Activated T-helper 2 cell treated with anti-CD3 and anti-CD28 coated beads, Interferon-gamma antibody, Interleukin-2, Interleukin-4, amounts not matched to agents 10 μg/mL and 5 μg/mL and 100 μg/mL, durations not matched to agents 14 hours and 24 hours and 36 hours (primary cell): ENCODE measurements at places on chromosomes 6 and 20.

DNA sequence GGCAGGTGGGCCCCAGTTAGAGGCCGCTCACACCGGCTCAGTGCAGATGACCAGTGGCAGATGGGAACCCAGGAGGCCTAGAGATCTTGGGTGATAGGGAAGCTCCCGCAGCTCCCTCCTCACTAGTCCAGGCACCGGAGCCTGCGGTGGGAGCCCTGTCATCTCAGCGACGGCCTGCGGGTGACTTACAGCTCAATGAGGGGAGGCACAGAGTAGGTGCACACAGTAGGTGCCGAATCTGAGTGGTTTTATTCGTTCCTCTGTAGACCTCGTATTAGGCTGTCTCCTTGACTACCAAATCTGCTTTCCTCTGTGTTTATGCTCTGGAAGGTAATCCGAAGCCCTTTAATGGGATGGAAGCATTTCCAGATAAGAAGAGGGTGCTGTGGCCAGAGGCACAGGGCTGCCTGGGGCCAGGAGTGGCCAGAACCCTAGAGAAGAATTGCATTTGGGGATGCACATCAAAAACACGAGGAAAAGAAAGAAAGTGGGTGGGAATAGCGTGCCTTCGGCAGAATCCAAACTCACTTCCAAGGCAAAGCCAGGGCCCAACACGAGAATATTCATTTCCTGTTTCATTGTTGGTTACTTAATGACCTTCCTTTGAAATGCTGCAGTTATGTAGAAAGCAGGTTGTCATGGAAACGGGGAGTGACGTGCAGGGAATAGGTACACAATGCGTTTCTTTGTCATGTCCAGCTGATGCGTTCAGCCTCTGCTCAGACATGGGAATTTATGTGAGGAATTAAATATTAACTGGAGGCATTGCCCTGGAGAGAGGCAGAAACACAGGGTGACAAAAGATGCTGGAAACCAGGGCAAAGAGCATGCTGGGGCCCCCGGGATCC is 24.7 kb downstream of the MYT1 start:
- DNase-seq = no peak

DNA sequence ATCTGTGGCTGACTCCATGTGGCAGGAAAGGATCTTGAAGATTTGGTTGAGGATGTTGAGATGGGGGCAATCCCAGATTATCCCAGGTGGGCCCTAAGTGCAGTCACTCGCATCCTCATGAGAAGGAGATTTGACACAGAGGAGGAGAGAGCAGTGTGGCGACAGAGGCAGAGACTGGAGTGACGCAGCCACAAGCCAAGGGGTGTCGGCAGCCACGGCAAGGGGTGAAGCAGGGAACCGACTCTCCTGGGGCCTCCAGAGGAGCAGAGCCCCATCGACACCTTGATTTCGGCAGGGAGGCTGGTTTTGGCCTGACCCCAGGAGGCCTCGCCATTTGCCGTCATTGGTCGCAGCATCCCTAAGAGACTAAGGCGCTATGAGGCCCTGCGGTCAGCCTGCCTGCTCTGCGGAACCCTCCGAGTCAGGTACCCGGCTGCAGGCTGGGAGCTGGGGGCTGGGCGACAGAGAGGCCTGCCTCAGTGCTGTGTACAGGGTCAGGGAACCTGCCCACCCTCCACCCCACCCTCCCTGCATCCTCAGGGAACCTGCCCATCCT is 12.5 kb downstream of the EEF1A2 start:
- no peak for DNase-seq

GRCh38 chr6:18148304-18149025 is 6.4 kb downstream of the TPMT start:
- DNase-seq = no peak

GRCh38 chr6:133683308-133683580 is 205.7 kb upstream of the TCF21 start:
- no peak for DNase-seq

- no peak for DNase-seq
Measured at GRCh38 chr20:37446286-37447032, 74.6 kb upstream of the NNAT start.

GRCh38 chr6:113744861-113745260 is 112.3 kb upstream of the MARCKS start:
- no peak for DNase-seq

- DNase-seq = no peak
Measured at GRCh38 chr20:46558511-46558959, 8.1 kb upstream of the OCSTAMP start.

GRCh38 chr20:59624401-59624800 is 20.1 kb downstream of the PHACTR3 start:
- DNase-seq = no peak

- no peak for DNase-seq
Measured at GRCh38 chr6:92887871-92888270, 531.5 kb downstream of the EPHA7 start.

GRCh38 chr6:15434263-15434662 is 188.4 kb downstream of the JARID2 start:
- DNase-seq = no peak

DNA sequence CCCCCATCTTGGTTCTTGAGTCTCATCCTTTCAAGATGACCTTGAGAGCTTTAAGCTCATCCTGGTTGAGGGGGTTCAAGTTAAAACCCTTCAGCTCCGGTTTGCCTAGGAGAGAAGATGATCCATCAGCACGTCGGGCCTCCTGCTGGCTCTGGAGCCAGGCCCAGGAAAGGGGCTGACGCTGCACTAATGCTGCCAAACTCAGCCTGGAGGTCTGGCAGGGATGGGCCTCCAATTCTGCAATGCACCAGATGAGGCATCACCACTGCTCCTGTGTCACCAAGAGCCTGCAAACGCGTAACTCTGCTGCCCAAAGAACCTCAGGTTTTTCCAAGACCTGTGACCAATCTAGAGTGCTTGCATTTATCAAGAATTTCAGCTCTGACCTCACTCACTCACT is 6.1 kb downstream of the PDRG1 start:
- no peak for DNase-seq

GRCh38 chr20:25229486-25230165 is 18.3 kb upstream of the PYGB start:
- no peak for DNase-seq

GRCh38 chr20:1330075-1330830 is 1.3 kb upstream of the SDCBP2 start:
- DNase-seq = peak; percentile 44

GRCh38 chr6:22062807-22063408 is 233.9 kb downstream of the PRL start:
- peak; percentile 68 for DNase-seq

GRCh38 chr6:117615750-117616390 is 13.6 kb upstream of the GOPC start:
- no peak for DNase-seq

DNA sequence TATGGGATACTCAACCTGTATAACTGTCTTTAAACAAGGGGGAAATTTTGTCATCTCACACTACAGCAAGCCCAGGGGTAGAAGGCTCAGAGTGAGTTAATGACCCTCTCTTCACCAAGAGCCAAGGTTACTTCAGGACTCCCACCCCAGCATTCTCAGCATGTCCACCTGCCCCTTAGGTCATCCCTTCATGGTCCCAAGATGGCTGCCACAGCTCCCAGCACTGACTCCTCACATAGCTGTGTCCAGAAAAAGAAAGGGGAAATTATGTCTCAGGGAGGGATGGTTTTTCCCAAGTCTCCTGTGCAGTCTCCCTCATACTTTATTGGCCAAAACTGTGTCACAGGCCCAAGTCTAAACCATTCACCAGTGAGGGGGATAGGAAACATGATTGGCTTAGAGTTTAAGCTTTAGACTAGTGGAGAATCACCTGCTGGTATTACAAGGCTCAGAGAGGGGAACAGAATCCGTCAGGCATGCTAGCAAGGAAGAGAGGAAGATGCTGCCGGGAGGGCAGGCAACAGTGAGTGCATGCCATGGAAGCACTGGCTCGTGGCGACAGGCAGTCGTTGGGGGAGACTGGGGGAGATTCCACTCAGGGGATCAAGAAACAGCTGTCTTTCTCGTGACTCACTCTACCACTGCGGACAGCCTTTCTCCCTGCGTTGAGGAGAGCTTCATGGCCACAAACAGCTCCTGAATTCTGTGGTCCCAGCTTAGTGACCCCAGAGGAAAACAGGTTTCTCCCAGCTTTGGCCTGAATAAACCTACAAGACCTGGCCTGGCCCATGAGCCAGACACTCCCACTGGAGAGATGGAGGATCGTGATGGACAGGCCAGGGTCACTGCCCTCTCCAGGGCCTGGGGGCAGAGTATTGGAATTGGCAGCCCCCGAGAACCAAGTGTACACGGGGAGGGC is 37.2 kb downstream of the HM13 start:
- no peak for DNase-seq

DNA sequence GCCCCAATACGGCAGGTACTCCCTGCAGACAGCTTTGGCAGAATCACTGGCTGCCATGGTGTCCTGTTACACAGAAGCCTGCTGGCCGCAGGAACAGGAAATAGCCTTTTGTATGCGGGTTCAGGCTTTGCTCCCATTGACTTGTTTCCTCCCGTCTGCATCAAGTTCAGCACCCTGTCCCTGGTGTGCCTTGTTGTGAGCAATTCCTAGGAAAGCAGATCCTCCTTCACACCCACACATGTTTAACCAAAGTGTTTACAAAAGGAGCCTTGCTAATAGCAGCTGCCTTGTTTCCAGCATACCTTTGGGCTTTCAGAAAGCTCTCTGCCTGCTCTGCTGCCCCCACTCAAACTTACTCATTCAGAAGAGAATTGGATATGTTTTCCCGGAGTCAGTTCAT is 127.2 kb upstream of the SUPT3H start:
- DNase-seq = no peak

DNA sequence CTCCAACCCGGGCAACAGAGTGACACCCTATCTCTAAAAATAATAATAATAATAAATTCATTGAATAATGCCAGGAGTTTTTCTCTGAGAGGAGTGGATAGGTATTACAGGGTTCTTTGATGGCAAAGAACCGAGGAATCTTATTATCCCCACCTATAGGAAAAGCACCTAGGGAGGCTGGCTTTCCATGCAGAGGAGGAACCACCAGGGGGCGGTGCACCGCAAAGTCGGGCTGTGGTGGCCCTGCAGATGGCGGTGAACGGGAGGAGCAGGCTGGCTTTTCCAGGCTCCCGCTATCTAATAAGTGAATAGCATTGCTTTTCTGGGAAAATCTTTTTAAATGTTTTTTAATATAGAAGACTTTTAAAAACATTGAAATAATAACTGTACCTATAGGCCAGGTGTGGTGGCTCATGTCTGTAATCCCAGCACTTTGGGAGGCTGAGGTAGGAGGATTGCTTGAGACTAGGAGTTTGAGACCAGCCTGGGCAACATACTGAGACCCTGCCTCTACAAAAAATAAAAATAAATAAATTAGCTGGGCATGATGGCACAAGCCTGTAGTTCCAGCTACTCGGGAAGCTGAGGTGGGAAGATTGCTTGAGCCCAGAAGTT is 864.2 kb downstream of the KIF16B start:
- DNase-seq = peak; percentile 10

- no peak for DNase-seq
Measured at GRCh38 chr6:793261-793660, 100.3 kb upstream of the EXOC2 start.

- DNase-seq = no peak
Measured at GRCh38 chr6:11323666-11324452, 91.4 kb upstream of the NEDD9 start.

GRCh38 chr6:21999012-21999528 is 297.8 kb downstream of the PRL start:
- no peak for DNase-seq

GRCh38 chr6:14673201-14673600 is 555.6 kb downstream of the CD83 start:
- DNase-seq = no peak

DNA sequence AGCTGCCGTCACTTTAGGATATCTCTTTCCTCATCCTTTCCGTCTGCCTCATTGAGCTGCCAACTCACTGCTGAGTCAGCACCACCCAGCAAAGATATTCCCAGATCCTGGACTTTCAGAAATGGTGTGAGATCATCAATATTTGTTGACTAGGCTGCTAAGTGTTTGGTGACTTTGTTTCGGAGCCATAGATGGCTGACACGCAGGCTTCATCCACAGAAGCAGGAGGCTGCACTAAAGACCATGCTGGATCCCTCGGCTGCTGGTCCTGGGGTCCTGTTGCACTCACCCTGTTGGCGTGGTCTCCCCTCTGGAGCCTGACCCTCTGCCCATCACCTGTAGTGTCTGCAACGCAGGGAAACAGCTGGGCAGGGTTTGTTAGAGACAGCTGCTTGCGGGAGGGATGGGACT is 96.5 kb downstream of the ERMARD start:
- no peak for DNase-seq

DNA sequence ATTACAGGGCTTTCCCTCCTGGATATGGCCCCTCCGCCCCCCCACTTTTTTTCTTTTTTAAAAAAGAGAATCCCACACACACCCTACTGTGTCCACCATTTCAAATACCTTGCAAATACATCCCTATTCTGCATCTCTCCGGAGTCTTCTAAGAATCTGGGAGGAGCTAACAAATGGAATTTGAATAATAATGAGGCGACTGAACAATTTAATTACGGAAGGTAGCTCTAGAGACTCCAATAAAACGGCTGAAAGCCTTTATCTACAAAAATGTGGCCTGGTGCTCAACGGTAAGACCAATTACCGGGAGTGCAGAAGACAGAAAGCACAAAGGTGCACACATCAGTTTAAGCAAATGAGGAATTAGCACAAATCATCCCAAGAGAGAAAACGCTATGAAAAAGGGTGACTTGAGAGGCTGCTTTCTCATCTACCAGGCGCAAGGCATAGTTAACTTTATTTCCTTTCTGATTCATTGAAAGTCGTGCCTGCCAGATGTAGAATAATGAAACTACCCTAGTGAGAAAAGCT is 1.8 kb downstream of the RRAGD start:
- no peak for DNase-seq

DNA sequence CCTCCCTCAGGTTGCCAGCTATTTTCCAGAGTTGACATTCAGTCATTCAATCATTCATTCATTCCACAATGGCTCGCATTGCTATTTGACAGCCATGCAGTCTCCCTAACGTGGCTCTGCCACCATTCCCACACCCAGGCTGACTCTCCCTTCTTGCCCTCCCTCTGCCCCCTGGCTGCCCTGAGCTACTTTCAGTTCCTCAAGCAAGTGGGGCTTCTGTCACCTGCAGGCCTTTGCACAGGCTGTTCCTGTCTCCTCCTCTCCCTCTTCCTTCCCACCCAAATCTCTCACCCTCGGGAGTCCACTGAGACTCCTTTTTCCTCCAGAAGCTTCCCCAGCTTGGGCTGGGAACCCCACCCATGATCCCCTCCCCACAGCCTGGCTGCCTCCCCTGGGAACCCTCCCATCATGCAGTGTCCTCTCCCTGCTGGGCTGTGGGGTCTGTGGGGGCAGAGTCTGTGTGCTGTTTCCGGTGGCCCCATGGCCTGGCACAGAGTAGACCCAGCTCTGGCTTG is 2.6 kb downstream of the PACSIN1 start:
- no peak for DNase-seq

GRCh38 chr6:134956676-134957075 is 6.8 kb upstream of the ALDH8A1 start:
- DNase-seq = no peak

- no peak for DNase-seq
Measured at GRCh38 chr6:143515766-143516355, 4.3 kb upstream of the FUCA2 start.

- no peak for DNase-seq
Measured at GRCh38 chr6:64502801-64503200, 867.2 kb downstream of the PHF3 start.
